ENCODE measurements at places on chromosomes 6 and 20.

DNA sequence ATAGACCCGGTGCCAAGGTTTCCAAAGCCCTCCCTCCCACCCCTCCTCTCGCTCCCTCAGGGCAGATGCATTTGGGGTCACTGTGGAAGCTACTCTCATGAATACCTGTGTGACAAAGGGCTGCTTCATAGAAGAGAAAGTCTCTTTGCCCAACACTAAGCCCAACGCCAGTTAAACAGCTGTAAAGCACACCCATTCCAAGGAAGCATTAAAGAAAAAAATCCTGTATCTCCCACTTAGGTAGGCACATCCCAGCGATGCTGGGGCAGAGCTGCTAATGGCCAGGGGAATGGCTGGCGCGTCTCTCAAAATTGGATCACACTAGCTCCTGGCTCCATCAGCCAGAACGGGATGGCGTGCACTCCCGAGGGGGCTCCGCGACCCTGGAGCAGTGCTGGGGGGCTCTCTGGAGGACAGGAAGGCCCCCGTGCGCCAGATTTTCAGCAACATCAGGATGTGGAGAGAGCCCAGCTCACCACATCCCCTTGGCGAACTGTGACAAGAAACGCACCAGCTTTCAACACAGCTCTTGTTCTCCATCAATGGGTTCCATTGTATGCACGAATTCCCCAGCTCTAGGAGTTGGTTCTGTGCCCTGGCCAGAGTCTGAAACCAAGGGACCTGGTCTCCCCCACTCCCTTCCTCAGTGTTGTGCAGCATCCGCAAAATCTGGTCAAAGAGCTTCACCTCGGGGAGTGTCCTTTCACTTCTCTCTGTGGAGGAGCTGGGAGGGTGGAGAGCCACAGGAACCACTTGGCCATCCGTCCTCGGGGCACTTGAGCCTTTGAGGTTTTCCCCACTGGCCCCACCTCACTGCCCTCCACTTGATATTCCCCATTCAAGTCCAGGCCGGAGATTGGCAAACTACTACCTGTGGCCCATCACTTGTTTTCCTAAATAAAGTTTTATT, 74.1 kb downstream of the TFAP2C start:
- no peak for DNase-seq

GRCh38 chr6:82268301-82268846, 20.8 kb upstream of the IBTK start:
- DNase-seq, result no peak

DNA sequence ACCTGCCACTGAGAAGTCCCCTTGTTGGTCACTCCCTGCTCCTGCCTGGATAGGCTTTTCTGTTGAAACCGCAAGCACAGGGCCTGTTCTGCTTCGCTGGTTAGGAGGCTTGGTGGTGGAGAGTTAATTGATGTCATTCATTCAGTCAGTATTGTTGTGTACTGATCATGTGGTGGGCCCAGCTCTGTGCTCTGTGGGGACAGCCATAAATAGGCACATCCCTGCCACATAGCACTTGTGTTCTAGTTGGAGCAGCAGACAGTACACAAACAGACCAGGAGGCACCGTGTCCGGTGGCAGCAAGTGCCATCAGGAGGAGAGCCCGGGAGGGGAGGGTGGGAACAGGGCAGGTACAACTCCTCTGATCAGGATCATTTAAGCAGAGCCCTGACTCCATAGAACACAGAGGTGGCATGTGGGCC, 155.2 kb upstream of the INSM1 start:
- no peak for DNase-seq

DNA sequence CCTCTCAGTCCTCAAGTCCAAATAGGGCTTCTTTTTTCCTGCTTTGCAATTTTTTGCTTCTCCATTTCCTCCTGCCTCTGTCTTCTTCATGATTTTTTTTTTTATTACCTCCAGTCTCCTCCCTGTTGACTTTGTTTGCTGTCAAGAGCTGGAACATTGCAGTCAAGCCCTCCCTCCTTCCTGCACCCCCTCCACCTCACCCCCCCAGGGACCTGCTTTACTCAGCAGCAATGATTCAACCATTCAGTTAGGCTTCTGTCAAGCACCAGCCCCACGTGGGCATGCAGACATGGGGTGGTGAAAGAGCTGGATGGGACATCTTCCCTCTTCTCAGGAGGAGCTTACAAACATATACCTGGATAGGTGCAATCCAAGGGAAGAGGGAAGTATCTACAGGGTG, 142.4 kb downstream of the LRFN2 start:
- DNase-seq, result no peak

DNA sequence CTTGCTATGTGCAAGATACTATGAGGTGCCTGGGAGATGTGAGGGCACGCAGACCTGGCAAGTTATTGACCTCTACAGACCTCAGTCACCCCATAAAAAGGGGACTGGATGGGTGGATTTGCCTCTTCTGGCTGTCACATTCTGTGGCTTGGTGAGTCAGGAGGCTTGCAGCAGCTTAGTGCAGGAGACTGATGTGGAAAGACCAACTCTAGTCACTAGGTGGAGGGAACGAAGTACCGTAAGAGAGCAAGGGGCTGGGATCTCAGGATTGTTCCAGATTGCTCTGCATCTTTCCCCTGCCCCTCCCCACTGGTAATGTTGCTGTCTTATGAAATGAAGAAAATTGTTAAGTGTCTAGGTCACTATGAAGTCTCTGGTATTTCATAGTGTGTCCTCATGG, 3.3 kb downstream of the MAPRE1 start:
- peak; percentile 18 for DNase-seq

- DNase-seq, result peak; percentile 64
These were observed at the start of gene ZNF512B for GRCh38 chr20:63969838-63970713. TSS of gene ZNF512B (minus strand) at chr20:63969930. CDS start at chr20:63967950, 1,980 bp downstream.

GRCh38 chr6:150230832-150231524, 88.1 kb downstream of the PPP1R14C start:
- DNase-seq, result no peak

- no peak for DNase-seq
These were observed 18.0 kb downstream of the USP49 start for GRCh38 chr6:41877051-41877680.

GRCh38 chr20:9989066-9989724, 45.6 kb upstream of the ANKEF1 start:
- no peak for DNase-seq

DNA sequence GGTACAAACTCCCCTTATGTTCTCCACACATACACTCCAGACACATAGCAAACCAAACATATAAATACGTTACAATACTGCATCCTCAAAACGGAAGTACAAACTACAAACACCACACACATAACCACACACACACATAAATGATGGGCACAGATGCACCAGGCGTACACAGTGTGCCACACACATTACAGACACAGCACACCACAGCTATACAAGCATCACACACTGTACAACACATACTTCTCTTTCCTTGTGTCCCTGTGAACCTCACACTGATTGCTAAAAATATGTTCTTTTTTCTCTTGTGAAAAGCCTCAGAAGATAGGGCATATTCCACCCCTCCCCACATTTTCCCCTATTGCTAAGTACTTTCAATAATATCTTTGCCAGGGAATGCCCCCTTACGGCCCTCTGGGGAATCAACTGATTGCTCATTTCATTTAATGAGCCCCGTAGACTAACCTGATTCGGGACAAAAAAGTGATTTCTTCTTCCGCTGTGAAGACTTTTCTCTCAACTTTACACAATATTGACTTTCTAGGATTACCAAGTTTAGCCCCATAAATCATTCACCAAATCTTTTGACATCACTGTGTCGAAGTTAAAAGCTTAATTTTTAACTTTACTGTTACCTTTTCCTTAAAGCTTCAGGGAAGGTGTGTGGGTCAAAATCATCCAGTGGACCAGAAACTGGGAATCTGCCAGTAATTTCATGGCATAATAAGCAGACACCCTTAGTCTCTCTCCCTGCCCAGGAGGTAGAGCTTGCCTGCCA, at the start of gene SLC17A1:
Gene SLC17A1, minus strand, starts transcription at position 521 of the 775 bp plus-strand sequence. CDS start 1,495 bp downstream, outside the sequence.
- DNase-seq, result no peak

GRCh38 chr20:34621383-34622367, 55.2 kb downstream of the PIGU start:
- no peak for DNase-seq

DNA sequence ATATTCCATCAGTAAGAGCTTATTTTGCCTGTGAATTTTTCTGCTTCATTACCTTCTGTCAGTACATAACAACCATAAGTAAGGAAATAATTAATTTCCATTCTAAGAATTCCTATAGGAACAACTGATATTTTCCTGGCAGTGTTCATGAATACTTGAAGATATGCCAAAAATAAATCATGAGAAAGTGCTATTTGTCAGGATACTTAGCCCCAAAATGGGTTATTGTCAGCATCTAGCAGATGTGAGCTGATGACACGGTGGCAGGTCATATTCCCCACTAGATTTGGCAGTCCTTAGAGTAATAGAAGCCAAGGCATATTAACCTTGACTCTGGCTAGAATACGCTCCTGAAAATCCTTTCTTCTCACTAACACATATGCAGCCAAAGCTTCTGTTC, 43.2 kb upstream of the CRISP1 start:
- DNase-seq, result no peak

DNA sequence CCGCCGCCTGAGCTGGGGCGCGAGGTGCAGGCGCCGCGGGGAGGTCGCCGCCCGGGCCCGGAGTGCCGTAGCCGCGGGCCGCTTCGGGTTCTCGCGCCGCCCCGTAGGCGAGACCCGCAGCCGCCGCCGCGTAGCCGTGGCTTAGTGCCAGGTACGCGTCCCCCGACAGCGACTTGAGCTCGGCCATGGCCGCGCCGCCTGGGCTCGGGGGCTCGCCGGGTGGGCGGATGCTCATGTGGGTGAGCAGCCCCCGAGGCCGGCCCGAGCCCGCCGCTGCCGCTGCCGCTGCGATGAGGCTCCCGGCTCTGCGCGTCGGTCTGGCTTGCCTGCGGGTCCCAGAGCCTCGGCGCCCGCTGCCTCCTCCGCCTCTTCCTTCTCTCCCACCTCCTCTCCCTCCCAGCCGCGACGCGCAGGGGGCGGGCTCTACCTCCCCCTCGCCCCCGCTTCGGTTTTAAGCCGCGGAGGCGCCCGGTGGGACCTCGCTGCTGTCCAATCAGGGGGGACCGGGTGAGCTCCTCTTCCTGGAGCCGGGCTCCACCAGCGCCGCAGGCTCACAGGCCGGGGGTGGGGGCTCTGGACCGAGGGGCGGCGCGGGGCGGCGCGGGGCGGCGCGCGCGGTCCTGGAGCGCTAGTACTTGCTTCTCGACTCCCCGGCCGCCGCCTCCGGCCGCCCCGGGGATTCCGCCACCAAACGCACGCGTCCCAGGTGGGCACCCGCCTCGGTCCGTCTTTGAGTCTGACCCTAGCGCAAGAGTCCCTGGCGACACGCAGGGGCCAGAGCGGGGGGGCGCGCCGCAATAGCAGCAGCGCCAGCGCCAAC, at the start of gene BHLHE23:
Gene BHLHE23, minus strand, starts transcription at position 425 of the 820 bp plus-strand sequence. Its CDS starts 190 bp downstream, at position 235.
- no peak for DNase-seq

DNA sequence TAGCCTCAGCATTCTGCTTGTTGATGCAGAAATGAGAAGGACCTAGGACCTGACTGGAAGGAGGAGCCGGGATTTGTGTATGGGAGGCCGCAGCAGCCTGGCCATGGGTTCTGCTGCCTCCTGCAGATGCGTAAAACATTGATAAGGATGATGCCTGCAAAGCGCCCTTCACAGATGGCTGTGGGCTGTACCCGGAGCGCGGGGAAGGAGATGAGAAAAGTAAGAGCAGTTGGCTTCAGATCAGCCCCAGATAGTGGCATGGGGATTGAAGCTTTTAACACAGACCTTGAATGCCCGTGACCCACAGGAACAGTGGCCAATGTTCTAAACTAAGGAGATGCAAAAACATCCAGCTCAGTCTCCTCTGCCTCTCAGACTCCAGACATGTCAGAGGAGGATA, 136.4 kb upstream of the KCNG1 start:
- no peak for DNase-seq

DNA sequence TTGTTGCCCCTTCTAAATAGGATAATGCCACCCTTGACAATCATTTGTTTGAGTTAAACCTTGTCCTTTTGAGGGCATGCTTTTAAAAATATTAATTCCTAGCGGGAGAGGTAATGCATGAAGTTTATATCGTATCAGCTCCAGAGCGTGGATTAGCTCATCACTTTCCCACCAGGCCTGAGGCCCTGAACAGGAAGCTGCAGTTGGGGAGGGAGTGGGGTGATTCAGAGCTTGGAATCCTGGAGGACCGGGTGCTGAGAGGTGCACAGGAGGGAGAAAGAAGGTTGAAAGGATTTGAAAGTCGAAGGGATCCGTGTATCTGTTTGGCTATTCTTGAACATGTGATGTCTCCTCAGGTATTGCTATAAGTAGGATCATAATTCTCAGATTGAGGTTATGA, 25.0 kb downstream of the ZDHHC14 start:
- DNase-seq, result no peak

DNA sequence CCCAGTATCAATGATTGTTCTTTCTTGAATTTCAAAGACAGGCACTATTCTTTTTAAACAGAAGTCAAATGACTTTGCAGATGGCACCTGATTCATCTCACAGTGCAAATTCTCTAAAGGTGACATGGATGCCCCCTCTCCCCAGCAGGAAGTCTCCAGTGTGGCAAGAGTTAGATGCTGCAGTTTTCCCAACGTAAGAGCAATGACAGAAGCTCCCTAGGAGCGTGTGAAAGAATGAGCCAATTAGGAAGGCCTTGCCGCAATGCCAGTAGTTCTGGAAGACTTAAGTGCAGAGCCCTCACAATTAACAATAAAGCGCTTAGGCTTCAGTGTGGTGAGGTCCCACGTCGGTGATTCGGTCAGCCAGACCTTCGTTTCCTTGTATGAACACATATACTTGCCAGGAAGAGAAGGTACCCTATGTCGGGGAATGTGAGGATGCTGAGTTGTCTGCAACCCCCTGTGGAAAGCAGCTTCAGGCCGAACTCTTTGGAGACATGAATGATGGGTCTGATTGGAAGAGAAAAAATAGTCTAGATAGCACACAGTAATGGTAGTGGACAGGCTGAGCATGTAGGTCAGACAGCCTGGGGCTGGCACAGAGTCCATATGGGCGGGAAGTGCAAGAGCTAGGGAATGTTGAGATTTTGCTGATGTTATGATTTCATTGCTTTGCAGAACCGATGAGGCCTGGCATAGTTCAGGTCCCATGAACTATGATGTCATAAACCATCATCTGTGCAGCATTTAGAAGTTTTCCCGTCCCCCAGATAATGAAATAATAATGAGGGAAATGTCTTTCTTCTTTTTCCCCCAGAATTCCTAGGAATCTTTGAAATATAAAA, 132.6 kb downstream of the PHACTR1 start:
- DNase-seq, result no peak

GRCh38 chr6:75344455-75344854, 59.9 kb upstream of the TMEM30A start:
- no peak for DNase-seq

DNA sequence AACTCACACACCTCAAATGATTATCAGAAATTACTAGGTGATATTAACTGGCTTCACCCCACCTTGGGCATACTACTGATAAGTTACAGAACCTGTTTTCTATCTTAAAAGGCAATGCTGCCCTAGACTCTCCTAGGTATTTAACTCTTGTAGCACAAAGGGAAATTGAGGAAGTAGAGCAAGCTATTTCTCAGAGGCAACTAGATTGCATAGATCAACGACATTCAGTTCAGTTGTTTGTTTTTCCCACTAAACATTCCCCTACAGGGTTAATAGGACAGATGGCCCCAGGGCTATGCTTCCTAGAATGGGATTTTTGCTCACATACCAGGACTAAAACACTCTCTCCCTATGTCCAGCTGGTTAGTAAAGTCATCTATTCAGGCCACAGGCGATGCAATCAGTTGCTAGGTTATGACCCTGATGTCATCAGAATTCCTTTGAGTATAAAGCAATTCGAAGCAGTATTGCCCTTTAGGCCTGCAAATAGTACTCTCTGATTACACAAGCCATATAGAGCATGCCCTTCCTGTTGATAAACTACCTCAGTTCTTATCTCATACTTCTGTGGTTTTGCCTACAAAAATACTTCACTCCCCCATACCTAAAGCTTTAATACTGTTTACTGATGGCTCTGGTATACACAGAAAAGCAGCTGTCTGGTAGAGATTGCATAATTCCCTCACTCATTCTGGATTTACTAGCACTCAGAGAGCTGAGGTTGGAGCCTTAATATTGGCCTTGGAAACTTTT, 67.4 kb upstream of the ASCC3 start:
- DNase-seq, result no peak
